Esophagus squamous epithelium (tissue), 5 donors: ENCODE measurements at places on chromosomes 3 and 15. TPM values are rescaled to one million over a fixed set of nuclear protein-coding genes. Genes with fewer than 3 reads are reported as not detected.

Gene KBTBD13
- not detected for total RNA-seq

DNA sequence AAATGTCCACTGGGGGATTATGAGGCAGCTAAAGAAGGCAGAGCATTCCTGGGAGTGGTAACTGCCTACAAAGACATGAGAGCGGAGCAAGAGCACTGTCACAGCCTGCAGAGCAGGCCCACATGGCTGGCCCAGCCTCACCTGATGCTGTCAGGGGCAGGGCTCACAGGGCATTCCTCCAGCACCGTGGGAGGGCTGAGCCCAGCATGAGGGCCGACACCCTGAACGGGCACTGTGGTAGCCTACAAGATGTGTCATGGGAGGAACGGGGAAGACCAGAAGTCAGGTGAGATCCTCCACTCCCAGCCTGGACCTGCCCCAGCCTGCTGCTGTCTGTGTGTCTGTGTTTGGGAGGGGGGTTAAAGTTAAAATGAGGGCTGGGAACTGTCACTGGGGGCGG lies 30.1 kb downstream of the CCDC12 start:
- H3K27me3 ChIP-seq, result no peaks in the 10 kb centered on the region
- peak overlapping the region; percentile 91 for H3K27ac ChIP-seq
- no peak overlapping the region for H3K4me3 ChIP-seq
- H3K4me1 ChIP-seq, result peaks cover 90% of the 10 kb centered on the region
- no peaks in the 10 kb centered on the region for H3K36me3 ChIP-seq

Gene SUCNR1
- not detected for total RNA-seq

Gene C2CD4A
- 0.19 TPM for total RNA-seq

- no peak for DNase-seq
- H3K36me3 ChIP-seq, result no peaks in the 10 kb centered on the region
- H3K4me1 ChIP-seq, result no peaks in the 10 kb centered on the region
Observed at GRCh38 chr3:154334973-154335420, 10.7 kb upstream of the DHX36 start.

DNA sequence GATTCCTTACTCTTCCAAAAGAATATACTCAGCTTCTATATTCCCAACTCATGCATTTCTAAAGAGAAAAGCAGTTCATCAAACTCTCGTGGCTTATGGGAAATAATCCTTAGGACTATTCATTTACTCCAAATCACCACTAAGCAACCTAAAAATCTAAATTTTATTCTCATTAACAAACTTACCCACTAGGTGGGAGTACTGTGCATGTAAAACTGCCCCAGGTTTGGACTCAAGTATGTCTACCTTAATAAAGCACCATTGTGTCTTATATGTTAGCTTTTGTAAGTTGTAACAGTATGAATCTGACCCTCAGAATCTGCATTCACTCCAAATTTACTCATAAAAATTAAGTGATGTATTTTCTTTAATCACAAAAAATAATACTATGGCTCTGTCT lies 25.3 kb downstream of the RAD18 start:
- peaks cover 72% of the 10 kb centered on the region for H3K36me3 ChIP-seq
- no peaks in the 10 kb centered on the region for H3K27me3 ChIP-seq
- no peaks in the 10 kb centered on the region for H3K4me1 ChIP-seq
- no peak for DNase-seq
- no peak overlapping the region for H3K4me3 ChIP-seq

DNA sequence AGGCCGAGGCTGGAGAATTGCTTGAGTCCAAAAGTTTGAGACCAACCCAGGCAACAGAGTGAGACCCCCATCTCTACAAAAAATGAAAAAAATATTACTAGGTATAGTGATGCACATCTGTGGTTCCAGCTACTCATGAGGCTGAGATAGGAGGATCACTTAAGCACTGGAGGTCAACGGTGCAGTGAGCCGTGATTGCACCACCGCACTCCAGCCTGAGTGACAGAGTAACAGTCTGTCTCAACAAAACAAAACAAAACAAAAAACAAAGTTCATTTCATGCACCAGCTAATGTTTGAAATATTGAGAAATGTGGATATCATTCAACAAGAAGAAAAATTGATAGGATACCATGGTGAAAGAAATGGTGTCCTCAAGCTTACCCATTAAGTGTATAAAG lies 450.5 kb upstream of the TPRG1 start:
- no peaks in the 10 kb centered on the region for H3K27me3 ChIP-seq
- H3K4me3 ChIP-seq, result no peak overlapping the region
- H3K4me1 ChIP-seq, result no peaks in the 10 kb centered on the region
- DNase-seq, result no peak
- no peak overlapping the region for H3K27ac ChIP-seq

Gene GOLGA6B
- total RNA-seq, result not detected

DNA sequence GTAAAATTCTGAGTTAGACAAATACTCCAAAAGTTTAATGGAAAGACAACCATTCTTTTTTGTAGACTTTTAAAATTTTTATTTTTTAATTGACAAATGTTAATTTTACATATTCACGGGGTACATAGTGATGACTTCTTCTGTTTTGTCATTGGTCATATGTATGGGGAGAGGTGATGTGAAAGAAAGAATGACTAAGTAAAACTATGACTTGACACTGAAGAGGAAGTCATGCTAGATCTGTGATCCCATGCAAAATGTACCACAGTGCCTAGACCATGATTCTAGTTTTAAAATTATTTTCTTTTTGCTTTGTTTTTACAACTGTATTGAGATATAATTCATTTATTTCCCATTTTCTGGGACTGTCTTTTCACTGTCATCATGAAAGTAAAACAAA lies 281.6 kb downstream of the MBNL1 start:
- H3K4me3 ChIP-seq, result no peak overlapping the region
- H3K36me3 ChIP-seq, result no peaks in the 10 kb centered on the region
- no peak for DNase-seq
- no peaks in the 10 kb centered on the region for H3K4me1 ChIP-seq

DNA sequence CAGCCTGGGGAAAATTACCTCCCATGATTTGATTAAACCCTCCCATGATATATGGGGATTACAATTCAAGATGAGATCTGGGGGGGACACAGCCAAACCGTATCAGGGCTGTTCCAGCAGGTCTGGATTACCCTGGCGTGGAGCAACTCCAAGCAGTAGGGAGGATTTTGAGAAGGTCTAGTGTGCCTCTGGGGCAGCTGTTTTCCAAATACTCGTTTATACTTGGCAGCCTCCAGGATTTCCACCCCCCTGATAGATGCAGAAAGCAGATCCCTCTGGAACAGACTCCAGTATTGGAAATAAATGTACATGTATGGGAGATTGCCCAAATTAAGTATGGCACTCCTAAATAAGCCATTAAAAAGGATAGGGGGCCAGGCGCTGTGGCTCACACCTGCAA lies 7.7 kb upstream of the IRAK2 start:
- H3K27ac ChIP-seq, result no peak overlapping the region
- no peaks in the 10 kb centered on the region for H3K27me3 ChIP-seq
- peaks cover 4% of the 10 kb centered on the region for H3K4me1 ChIP-seq
- no peak overlapping the region for H3K4me3 ChIP-seq
- DNase-seq, result no peak
- no peaks in the 10 kb centered on the region for H3K36me3 ChIP-seq

- H3K27me3 ChIP-seq, result no peaks in the 10 kb centered on the region
- no peak overlapping the region for H3K27ac ChIP-seq
- H3K4me3 ChIP-seq, result no peak overlapping the region
- no peak for DNase-seq
Observed at GRCh38 chr15:65535192-65535591, 4.9 kb downstream of the HACD3 start.

Gene SENP8
- total RNA-seq, result 1.5 TPM

Gene VGLL3
- 1.4 TPM for total RNA-seq
